ENCODE measurements at places on chromosomes 2 and 18.

- DNase-seq = no peak
Measured at GRCh38 chr2:9250091-9250490, 43.5 kb downstream of the ASAP2 start.

- no peak for DNase-seq
Measured at GRCh38 chr18:3451989-3452749, 2.2 kb downstream of the TGIF1 start.

DNA sequence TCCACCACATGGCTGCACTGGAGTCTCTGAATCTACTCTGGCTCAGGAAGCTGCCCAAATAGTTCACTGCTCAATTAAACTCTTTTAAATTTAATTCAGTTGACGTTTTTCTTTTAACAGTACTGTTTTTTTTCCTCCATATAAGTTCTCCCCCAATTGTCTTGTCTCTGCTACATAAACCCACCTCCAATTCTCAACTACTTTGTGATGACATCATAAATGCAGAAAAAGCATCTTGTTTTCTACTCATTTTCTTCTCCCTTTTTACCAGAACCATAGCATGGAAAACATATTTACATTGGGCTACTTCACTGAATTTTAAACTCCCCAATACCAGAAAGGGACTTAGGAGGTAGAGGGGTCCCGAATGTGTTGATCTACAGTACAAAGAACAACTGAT lies 270.4 kb downstream of the GPD2 start:
- DNase-seq = no peak

- no peak for DNase-seq
Measured at GRCh38 chr2:143420313-143420712, 291.1 kb downstream of the ARHGAP15 start.

GRCh38 chr2:130916438-130916705 lies 79.7 kb downstream of the ARHGEF4 start:
- DNase-seq = no peak

DNA sequence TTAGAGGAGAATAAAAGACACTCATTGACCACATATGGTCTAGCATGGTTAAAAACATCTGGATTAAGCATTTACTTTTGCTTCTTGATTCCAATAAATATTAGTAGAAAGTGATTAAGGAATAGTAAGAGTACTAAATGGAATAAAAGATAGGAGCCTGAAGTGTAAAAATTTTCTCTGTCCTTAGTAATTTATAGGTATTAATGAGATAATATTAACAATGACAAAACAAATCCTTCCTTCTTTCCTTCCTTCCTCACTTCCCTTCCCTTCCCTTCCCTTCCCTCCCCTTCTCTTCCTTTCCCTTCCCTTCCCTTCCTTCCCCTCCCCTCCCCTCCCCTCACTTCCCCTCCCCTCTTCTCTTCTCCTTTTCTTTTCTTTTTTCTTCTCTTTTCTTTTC lies 797.5 kb upstream of the NRXN1 start:
- DNase-seq = no peak

All from CD8-positive, alpha-beta memory T cell (primary cell).